Fibroblast of lung (primary cell): ENCODE measurements at places on chromosomes 12 and 14. TPM values are rescaled to one million over a fixed set of nuclear protein-coding genes. Genes with fewer than 3 reads are reported as not detected.

The LRFN5 gene
- total RNA-seq: 2.8 and 3.6 TPM in 2 replicates

DNA sequence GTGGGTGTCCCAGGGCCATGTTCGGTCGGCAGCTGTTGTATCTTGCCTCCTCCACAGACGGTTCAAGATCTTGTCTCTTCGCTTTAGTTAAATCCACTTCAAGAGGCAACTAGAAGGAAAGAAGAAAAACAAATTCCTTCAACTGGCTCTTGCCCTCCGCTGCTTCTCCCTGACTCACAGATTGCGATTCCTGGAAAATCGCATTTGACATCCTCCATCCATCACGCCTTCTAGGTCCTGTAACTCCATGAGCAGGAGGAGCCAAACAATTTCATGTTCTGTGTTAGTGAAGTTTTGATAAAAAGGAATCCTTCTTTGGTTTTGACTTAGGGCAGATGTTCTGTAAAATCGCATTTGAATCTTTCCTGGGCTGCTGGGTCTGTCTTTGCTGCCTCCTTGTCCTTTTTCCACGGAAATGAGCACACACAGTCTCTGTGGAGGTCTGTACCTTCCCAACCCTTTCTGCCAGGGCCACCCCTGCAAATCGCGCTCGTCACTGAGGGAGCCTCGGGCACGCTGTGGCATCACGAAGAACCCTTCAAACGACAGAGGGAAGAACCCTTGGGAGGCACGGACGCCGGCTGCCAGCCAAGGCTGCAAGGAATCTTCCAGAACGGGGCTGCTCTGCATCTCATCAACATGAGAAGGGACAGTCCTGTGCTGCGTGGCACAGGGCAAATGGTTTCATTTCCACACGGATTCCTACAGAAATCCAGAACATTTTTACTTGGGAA is 32.6 kb downstream of the RAD52 start:
- DNase-seq: no peak

- no peak for DNase-seq
Measured at GRCh38 chr14:66140213-66140918, 345.8 kb upstream of the CCDC196 start.

The PIWIL1 gene
- not detected in 2 replicates for total RNA-seq

The CCDC198 gene
- not detected in 2 replicates for total RNA-seq
